ENCODE measurements at places on chromosomes 11 and 22.

GRCh38 chr22:26527167-26527566 lies 14.9 kb upstream of the TFIP11 start:
- DNase-seq: no peak

DNA sequence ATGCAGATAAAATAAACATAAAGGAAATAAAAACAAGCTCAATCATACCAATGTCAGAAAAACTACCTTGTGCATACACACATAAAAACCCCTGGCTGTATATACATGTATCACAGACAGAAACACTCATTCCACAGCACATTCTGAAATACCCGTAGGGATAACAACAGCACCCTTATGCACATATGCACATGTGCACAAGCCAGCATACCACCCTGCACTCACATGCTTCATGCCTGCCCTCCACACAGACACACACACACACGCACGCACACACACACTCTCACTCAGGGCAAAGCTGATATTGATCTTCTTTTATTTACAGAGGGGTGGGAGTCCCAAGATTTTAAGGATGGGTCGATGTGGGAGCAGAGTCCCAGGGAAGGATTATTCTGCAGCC lies 92.1 kb downstream of the CSNK2A3 start:
- DNase-seq: no peak

DNA sequence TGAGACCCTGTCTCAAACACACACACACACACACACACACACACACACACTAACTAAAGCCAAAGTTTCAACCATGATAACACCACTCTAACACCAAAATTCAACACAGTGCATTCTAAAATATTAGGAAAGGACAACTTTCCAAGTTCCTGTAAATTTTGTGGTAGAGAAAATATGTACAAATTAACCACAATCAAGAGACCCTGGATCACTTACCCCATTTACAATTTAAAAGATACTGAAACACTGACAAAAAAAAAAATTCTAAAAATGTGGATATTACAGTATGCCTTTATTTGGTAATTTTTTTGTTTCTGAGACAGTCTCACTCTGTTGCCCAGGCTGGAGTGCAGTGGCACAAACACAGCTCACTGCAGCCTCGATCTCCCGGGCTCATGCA lies 9.7 kb downstream of the MRTFA start:
- DNase-seq: no peak

DNA sequence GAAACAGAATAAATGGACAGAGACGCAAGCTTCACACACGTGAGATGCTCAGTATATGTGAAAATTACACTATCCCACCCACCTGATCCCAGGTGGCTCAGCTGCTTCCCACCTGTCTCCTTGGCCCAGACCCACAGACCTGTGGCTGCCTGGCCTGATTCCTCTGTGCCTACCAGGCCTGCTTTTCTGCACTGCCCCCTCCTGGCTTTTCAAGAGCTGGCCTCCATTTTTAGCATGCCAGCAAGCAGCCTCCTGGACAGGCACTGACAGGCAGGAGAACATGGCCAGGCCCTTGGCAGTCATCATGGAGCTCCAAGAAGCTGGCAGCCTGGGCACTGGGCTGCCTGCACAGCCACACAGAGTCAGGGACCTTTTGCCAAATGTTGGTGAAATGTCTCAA lies 79.5 kb upstream of the HMGXB4 start:
- no peak for DNase-seq

- no peak for DNase-seq
These were observed 188.2 kb upstream of the TBCEL start for GRCh38 chr11:120835601-120836228.

GRCh38 chr11:9609841-9610240 lies 36.4 kb downstream of the WEE1 start:
- DNase-seq: no peak

- DNase-seq: no peak
These were observed 52.2 kb upstream of the BLID start for GRCh38 chr11:122168218-122168617.

- peak; percentile 78 for DNase-seq
These were observed 3.1 kb upstream of the ADORA2A start for GRCh38 chr22:24424001-24424900.

GRCh38 chr22:33380789-33381530 lies 322.8 kb upstream of the SYN3 start:
- no peak for DNase-seq

All from activated T-cell treated with anti-CD3 and anti-CD28 coated beads, Interleukin-2, amount 50 U/mL, for 24 hours (primary cell).